HCT116 (cell line): ENCODE measurements at places on chromosomes 12 and 14.

- DNase-seq: no peak
Observed at GRCh38 chr12:13079440-13079906, 24.0 kb downstream of the GSG1 start.

DNA sequence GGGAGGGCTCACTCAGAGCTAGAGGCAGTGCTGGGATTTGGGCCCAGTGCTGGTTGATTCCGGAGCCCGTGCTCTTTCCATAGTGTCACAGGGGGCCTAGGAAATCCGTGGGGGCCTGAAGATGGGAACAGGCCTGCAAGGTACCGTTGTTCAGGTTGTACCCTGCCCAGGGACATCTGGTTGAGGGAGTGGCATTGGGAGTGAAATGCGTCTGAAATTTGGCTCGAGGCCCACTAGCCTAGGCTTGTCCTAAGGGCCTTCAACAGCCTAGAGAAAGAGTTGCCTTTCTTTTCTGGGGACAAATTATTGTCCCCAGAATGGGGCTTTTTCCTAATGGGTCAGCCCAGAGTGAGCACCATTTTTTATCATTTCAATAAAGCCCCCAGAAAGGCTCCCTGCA lies 26.4 kb upstream of the FAM222A start:
- no peak for DNase-seq

DNA sequence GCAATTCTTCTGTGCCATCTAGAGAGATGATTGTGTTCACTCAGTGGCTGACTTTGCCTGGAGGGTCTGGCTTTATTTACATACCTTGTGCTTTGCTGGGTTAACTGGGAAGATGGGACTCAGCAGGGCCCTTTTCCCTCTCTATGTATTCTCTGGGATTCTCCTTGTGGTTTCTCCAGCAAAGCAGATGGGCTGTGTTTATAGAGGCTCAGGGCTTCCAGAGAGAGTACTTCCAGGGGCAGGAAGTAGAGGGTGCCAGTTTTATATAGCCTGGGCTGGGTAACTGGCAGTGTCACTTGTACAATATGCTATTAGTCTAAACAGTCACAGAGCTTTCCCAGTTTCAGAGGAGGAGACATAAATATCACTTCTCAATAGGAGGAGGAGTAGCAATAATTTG lies 509.9 kb downstream of the DIO2 start:
- no peak for DNase-seq

DNA sequence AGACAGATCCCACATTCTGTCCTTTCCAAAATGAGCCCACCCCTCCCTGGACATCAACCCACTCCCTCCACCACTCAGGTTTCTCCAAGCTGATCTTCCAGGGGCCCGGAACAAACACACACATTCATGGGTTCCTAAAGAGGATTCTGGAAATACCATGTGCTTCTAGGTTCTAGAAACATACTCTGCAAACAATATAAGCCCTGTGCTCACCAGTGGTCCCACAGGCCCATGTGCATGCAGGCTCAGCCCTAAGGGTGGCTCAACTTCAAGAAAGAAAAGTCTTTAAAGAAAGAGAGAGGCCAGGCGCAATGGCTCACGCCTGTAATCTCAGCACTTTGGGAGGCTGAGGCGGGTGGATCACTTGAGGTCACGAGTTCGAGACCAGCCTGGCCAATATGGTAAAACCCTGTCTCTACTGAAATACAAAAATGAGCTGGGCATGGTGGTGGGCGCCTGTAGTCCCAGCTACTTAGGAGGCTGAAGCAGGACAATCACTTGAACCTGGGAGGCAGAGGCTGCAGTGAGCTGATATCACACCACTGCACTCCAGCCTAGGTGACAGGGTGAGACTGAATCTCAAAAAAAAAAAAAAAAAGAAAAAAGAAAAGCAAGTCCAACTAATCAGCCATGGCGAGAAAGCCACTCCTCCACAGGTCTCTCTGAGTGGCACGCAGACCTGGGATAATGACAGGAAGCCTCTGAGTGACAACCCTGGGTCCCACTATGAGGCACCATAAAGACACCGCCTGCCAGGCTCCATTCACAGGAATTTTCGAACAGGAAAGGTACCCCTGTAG lies 59.5 kb upstream of the PNMA1 start:
- DNase-seq: no peak
